ENCODE measurements at places on chromosomes 2 and 18. TPM values are rescaled to one million over a fixed set of nuclear protein-coding genes. Genes with fewer than 3 reads are reported as not detected.

CHST10 gene
- total RNA-seq: 6.5 TPM

DNA sequence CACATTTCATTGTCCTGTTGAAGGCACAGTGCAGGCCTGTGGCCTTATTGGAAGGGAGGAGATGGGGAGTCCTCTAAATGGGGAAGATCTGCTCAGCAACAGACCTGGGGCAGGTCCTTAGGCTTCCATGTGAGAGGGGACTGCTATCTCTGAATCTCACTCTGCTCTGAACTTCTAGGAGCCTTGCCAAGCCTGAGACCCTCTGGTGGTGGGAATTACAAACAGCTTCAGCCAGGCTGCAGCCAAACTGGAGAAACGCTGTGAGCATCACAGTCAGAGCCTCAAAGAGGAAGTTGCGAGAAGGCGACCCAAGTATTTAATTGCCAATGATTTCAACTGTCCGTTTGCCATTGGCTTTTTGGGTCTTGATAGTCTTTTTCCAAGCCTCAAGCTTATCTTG lies 66.8 kb upstream of the MC2R start:
- no peak for DNase-seq

GRCh38 chr18:79901665-79902064 lies 49.8 kb downstream of the SLC66A2 start:
- DNase-seq: no peak

DNA sequence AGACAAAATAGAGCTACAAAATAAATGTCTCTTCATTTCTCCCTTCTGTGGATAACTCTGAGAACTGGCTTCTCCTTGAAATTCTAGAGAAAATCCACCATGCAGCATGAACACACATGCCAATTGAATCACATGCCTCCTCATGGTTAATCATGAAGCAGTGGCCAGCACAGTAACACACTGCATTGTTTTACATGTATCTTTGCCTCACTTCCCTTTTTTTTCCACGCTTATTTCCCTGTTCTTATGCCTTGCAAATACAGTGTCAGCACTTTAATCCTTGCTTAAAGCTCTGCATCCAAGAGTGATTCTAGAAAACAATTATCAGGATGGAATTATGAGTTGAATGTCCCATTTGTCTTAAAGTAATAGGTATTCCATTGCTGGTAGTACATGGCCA lies 50.3 kb upstream of the ZBTB7C start:
- DNase-seq: no peak

- no peak for DNase-seq
Observed at GRCh38 chr18:49241852-49242251, 218.6 kb downstream of the DYM start.

Measured in lung microvascular endothelial cell (primary cell).